CD4-positive, alpha-beta T cell treated with Interleukin-6 at 100 ng/mL for 8 hours (primary cell): ENCODE measurements at places on chromosomes 4 and X.
A peak's percentile ranks its signal among the peaks of the same experiment; 100 is the strongest.

- DNase-seq, result no peak
Observed at GRCh38 chr4:17552427-17552826, 24.6 kb upstream of the LAP3 start.

DNA sequence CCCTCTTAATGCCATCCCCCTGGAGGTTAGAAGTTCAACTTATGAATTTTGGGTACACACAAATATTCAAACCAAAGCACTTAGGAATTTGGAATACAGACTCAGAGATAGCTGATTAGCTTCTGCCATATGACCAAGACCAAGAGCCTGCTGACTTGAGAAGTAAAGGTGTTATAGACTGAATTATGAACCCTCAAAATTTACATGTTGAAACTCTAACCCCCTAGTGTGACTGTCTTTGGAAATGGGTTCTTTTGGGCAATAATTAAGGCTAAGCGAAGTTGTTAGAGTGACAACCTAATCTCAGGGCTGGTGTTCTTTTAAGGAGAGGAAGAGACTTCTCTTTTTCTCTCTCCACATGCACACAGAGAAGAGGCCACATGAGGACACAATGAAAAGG, 151.2 kb downstream of the COX18 start:
- no peak for DNase-seq

DNA sequence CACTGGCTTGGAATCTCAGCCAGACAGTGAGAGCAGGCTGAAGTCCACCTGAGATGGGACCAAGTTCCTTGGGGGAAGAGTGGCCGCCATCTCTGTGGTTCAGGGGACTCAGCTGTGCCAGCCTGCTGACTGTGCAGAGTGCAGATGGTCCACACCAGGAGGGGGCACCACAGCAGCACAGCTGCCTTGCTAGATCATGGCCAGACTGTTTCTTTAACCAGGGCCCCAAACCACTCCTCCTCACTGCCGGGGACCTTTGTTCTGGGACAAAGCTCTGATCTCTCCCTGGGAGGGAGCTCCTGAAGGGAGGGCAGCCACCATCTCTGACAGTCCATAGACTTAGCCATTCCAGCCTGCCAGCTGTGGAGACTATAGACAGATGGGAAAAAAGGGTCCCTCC, 2189.6 kb downstream of the PCDH7 start:
- DNase-seq, result no peak

GRCh38 chr4:140652601-140653000, 83.8 kb upstream of the UCP1 start:
- DNase-seq, result no peak

GRCh38 chrX:368811-369562, 17.7 kb downstream of the PPP2R3B start:
- no peak for DNase-seq

DNA sequence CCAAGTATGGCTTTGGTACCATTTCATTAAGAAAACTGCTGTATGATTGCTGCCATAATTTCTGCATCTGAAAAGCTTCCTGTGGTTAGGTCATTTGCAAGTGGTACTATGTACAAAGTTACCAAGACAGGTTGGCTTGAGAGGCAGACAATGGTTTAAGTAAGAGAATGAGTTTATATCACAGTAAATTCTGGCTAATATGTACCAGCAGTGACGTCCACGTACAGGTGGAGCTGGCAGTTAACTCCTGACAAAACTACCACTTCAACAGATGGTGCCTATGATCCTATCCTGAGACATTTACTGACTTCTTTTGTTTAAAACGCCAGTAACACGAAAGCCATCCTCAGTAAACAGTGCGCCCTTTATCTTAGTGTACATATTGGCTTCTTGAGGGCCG, 198.4 kb downstream of the NR3C2 start:
- no peak for DNase-seq

GRCh38 chr4:136319789-136320464, 1212.4 kb downstream of the PCDH18 start:
- DNase-seq, result no peak

- DNase-seq, result no peak
Observed at GRCh38 chrX:7055386-7056137, 92.0 kb upstream of the STS start.

DNA sequence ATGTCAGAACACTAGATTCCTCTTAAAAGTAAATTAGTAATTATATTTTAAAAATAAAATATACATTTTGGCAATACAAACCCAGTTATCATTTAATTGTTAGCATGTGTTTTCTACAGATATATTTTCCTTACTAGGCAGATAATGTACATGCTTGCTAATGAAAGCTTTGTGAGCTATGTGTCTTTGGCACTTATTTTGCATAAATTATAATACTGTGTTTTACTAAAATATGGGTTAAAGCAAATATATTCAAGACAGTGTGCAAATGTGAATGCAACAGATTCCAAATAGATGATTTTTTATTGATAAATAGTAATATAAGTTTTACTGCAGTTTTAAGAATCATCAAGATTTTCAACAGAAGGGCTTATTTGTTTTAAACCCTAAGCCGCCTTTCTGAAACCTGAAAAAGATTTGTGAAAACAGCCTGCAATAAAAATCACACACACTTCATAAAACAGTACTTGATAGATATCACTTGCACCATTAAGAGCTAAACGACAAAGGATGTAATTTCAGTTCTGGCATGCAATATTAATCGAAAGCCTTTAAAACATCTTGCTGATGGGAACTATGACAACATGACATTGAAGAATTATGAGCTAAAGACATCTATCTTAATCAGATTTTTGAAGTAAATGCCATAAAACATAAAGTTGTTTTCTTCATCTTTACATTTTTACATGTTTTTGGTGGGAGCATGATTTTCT, 333.3 kb downstream of the DCTD start:
- no peak for DNase-seq

DNA sequence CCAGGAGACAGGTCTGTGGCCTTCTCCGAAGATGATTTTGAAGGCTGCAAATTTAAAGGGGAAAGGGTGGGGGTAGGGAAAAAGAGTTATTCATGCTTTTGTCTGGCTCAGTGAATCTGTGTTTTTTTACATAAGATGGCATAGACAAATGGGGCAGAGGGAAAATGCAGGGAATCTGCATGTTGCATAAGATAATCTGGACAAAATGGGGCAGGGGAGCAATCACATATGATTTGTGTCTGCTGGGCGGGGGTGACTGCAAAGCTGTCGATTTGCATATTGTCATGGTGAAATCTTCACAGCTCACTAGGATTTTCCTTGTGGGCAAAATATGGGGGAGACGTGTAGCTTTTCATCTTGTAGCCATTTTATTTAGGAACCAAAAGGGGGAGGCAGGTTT, 29.4 kb upstream of the GYG2 start:
- no peak for DNase-seq

DNA sequence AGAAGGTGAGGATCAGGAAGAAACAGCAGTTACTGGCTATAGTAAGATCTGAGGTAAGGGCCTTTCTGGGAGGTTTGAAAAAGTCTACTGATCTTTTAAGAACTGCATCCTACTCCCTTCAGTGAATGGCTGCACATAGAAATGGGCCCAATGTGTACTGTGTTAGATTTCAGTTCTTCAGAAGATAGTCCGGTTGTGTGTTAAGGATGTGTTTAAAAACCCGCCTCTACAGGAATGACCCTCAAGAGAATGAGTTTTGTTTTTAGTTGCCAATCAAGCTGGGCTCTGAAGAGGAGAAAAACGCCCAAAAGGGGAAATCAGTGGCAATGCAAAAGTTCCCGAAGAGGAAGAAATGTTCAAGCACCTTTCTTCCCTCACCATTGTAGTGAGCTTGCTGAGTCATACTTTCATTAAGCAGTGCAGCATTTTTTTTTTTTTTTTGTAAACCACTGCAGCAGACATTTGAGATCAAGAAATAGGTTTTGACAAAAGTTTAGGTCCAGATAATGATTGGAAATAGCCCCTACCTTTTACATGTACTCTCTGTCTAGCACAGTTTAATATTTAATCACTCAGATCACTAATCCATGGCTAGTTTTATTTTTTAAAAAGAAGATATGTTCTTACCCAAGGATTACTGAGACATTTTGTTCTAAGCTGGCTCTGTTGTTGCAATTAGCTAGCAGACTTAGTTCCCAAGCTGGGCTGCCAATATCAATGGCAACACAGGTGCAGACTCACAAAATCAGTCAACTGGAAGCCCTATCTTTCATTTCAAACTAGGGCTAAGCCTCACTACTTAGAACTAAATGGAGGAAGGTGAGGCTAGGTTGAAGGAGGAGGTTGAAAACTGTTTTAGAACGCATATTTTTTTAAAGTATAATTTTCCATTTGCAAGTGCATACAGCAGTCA, 7.0 kb upstream of the TRPC5OS start:
- no peak for DNase-seq

- DNase-seq, result no peak
Observed at GRCh38 chr4:26510334-26510964, 20.2 kb upstream of the CCKAR start.

- DNase-seq, result no peak
Observed at GRCh38 chr4:165308606-165309005, 18.9 kb upstream of the MSMO1 start.

GRCh38 chr4:118760092-118760491, 74.9 kb downstream of the METTL14 start:
- DNase-seq, result no peak

DNA sequence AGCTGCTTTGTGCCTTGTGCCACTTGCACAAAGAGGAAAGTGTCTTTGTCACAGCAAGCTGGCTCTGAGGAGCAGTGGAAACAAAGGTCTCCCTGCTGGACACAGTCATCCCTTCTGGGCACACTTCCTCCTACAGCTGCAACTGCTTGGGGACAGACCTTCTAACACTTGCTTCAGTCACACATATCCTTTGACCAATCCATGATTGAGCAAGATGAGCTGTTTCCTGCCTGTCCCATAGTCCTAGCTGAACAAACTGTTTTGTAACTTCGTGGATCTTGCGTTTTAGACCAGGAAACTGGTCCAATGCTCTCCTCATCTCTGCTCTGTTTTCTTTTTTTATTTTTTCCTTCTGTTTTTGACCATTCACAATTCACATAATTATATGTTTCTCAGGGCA, 98.5 kb downstream of the RRAGB start:
- DNase-seq, result no peak

DNA sequence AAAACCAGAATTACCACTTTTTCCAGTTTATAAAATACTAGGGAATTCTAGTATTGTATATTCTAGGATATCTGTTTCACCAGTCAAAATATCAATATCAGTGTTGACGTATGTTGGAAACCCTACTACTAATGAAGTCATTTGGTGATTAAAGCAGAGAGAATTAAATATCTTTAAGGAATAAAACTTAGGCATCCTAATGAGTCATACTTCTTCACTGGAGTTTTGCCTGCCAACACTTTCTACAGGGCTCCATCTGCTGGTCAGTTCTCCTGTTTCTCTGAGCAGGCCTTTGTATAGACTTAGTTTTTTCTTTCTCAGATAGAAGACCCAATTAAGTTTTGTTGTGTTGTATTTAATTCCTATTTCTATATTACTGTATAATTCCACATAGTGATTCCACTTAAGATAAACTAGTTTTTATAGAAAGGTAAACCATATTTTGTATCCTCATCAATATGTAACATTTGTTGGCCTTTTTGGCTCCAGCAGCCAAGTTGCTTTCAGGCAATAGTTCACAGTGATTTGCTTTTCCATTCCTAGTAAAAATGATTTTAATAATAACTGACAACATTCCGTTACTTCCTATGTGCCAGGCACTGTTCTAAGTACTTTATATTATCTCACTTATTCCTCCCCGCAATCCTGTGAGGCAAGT, 3.5 kb downstream of the AP1AR start:
- DNase-seq, result peak; percentile 59

DNA sequence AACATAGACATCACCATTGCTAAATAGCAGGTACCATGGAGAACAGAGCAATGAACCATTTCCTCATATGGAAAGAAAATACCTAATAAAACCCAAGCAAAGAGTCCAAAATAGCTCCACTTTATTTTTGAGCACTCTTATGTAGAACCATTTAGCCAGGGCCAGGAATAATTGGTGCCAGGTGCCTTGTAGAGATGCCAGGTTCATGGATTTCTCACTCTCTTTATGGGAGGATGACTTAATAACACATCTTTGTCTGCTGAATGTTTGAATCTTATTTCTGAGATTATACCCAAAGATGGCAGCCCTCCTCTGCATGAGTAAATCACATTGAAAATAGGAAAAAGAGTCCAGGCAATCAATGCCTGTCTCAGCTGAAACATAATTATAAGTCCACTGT, 212.3 kb upstream of the SFRP2 start:
- DNase-seq, result no peak

DNA sequence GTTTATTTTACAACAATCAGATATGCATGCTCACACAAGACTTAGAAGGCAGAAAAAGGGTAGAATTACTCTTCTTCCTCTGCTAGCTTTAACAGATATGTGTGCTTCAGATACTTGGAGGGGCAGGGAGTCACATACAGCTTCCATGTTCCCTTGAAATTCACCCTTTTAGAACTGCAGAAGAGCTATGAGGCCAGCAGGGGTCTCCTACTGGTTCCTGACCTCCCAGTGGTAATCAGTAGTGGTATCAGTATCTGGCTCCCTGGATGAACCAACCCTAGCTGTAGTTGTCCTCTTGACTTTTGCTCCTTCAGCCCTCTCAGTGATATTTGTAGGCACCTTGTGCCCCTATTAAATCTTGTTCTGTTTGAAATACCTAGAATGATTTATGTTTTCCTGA, 81.5 kb downstream of the RCHY1 start:
- DNase-seq, result no peak

- no peak for DNase-seq
Observed at GRCh38 chr4:11209826-11210225, 218.9 kb downstream of the HS3ST1 start.

DNA sequence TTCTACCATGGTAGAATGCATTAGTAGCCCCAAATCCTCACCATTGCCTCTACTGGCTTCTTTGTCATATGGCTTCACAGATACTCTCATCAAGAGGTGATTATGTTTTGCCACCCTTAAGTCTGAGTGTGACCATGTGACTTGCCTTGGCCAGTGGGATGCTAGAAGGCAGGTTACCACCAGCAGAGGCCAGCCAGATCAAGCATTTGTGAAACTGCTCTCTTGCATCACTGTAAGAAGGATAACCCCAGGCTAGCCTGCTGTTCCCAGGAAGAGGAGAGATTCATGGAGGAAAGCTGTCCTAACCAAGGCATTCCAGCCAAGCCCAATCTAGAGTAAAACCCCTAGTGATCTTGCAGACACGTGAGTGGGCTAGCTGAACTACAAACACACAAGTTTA, 46.8 kb downstream of the USP46 start:
- no peak for DNase-seq

DNA sequence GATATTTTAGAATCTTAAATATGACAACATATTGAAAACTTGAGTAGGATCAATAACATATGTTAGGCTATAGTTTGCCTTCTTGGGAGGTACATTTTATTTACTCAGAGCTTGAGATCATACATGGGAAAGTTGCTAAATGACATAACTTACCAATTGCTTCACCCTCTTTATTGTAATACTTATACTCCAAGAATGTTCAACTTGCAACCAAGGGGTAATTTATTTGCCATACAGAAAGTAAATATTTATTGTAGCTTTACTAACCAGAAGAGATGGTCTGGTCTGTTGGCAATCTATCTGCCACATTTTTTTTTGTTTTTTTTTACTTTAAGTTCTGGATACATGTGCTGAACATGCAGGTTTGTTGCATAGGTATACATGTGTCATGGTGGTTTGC, 426.6 kb downstream of the ARHGAP24 start:
- DNase-seq, result no peak

GRCh38 chr4:169540774-169541173, 71.6 kb downstream of the NEK1 start:
- DNase-seq, result no peak

- no peak for DNase-seq
Observed at GRCh38 chrX:12390301-12390700, 252.0 kb downstream of the FRMPD4 start.

- peak; percentile 45 for DNase-seq
Observed at GRCh38 chr4:78776729-78777575, 802 bp downstream of the BMP2K start.
